CD4-positive, alpha-beta T cell (primary cell): ENCODE measurements at places on chromosomes 11 and 22. TPM values are rescaled to one million over a fixed set of nuclear protein-coding genes. Genes with fewer than 3 reads are reported as not detected.

DNA sequence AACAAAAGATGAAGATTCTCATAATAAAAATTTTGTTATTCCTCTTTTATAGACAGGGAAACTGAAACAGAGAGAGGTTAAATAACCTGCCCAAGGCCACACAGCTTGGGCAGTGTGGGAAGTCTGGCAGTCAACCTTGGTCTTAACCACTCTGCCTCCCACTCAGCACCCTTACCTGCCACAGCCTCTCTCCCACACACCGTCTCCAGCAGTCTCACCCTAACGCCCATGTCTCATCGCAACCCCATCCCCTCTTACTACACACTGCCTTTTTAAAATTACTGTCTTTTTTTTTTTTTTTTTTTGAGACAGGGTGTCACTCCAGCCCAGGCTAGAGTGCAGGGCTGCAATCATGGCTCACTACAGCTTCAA is 25.0 kb downstream of the ARRB1 start:
- H3K27ac ChIP-seq, result no peak overlapping the region
- H3K27me3 ChIP-seq, result no peaks in the 10 kb centered on the region
- peaks cover 7% of the 10 kb centered on the region for H3K36me3 ChIP-seq

- peaks cover 31% of the 10 kb centered on the region for H3K4me1 ChIP-seq
- H3K27me3 ChIP-seq, result no peaks in the 10 kb centered on the region
- peaks cover 2% of the 10 kb centered on the region for H3K36me3 ChIP-seq
- no peak for DNase-seq
- no peak overlapping the region for H3K27ac ChIP-seq
These were observed 6.4 kb downstream of the PACSIN2 start for GRCh38 chr22:43008509-43008908.

The SCGB1C1 gene
- total RNA-seq, result not detected

The DLG2 gene
- 2.1 TPM for total RNA-seq

DNA sequence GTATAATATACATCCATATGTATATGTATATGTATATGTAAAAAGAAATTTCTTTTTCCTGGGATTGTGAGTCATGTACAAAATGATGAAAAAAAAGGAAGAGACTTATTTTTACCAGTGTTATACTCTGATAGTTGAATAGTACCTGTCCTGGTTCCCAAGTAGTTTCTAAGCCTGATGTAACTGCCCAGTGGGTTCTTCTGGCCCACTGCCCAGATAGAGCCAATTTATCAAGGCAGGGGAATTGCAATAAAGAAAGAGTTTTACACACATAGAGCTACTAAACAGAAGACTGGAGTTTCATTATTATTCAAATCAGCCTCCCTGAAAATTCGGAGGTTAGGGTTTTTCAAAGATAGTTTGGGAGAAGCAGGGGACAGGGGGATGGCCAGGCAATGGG is 29.1 kb upstream of the NARS2 start:
- no peaks in the 10 kb centered on the region for H3K36me3 ChIP-seq
- no peak for DNase-seq
- H3K4me3 ChIP-seq, result no peak overlapping the region
- peaks cover 4% of the 10 kb centered on the region for H3K27me3 ChIP-seq
- H3K27ac ChIP-seq, result no peak overlapping the region

GRCh38 chr22:40747361-40747760 is 68.1 kb downstream of the MCHR1 start:
- H3K4me3 ChIP-seq, result no peak overlapping the region
- H3K36me3 ChIP-seq, result no peaks in the 10 kb centered on the region
- no peaks in the 10 kb centered on the region for H3K4me1 ChIP-seq
- H3K27ac ChIP-seq, result no peak overlapping the region
- DNase-seq, result no peak
- no peaks in the 10 kb centered on the region for H3K27me3 ChIP-seq

- peaks cover 5% of the 10 kb centered on the region for H3K36me3 ChIP-seq
- peaks cover 60% of the 10 kb centered on the region for H3K4me1 ChIP-seq
- DNase-seq, result no peak
- H3K27me3 ChIP-seq, result no peaks in the 10 kb centered on the region
- H3K4me3 ChIP-seq, result no peak overlapping the region
These were observed 5.2 kb downstream of the POLD4 start for GRCh38 chr11:67347964-67348749.

DNA sequence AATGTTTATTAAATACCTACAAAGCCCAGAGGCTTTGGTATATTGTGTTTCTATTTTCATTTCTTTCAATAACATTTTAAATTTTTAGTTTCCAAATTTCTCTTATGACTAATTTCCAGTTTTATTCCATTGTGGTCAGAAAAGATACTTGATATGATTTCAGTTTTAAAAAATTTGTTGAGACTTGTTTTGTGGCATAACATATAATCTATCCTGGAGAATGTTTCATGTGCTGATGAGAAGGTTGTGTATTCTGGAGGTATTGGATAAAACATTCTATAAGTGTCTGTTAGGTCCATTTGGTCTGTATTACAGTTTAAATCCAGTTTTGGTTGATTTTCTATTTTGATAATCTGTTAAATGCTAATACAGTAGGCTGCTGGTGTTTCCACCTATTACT is 9.8 kb upstream of the RAG1 start:
- H3K4me1 ChIP-seq, result peaks cover 4% of the 10 kb centered on the region
- H3K4me3 ChIP-seq, result no peak overlapping the region
- no peak for DNase-seq
- H3K36me3 ChIP-seq, result no peaks in the 10 kb centered on the region
- H3K27ac ChIP-seq, result no peak overlapping the region

DNA sequence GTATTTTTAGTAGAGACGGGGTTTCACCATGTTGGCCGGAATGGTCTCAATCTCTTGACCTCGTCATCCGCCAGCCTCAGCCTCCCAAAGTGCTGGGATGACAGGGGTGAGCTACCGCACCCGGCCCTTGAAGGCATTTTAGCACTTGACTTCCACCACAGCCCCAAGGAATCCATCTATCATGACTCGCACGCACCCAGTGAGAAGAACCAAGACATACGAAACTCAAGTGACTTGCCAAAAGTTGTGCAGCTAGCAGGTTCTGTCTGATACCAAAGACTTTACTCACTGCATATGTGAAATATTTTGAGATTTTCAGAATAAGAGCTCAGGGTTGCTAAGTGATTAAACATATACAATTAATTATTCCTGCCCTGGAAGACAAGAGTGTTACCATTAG is 21.0 kb downstream of the FLI1 start:
- H3K27ac ChIP-seq, result no peak overlapping the region
- H3K36me3 ChIP-seq, result peaks cover 5% of the 10 kb centered on the region
- H3K27me3 ChIP-seq, result no peaks in the 10 kb centered on the region
- no peak for DNase-seq

DNA sequence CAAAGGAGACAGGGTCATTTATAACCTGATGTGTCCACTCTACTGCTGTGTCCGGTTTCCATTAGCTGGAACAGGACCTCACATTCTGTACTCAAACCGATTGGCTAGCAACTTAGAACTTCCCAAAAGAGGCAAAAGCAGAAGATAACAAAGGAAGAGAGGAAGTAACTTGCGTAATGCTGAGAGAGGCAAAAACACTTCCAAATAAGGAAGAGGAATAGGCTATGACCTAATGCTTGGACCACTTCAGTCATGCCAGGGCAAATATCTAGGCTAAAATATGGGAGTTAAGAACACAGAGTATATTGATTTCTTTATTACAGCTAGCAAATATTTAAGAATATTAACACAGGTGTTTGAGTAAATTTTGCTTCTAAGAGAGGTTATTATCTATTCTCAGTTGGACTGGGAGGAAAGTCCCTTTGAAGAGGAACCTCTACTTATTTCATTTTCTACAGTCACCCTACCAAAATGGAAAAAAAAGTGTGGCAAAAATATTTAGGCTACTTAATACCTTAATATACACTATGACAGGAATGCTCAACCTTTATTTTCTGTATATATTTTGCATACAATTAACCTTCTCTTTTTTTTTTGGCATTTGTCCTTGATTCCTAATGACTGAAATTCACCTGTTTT is 499.8 kb upstream of the CHORDC1 start:
- no peak overlapping the region for H3K27ac ChIP-seq
- H3K4me3 ChIP-seq, result no peak overlapping the region
- no peaks in the 10 kb centered on the region for H3K27me3 ChIP-seq
- no peaks in the 10 kb centered on the region for H3K36me3 ChIP-seq
- no peaks in the 10 kb centered on the region for H3K4me1 ChIP-seq
- no peak for DNase-seq

- H3K27ac ChIP-seq, result no peak overlapping the region
- DNase-seq, result no peak
- peaks cover 3% of the 10 kb centered on the region for H3K27me3 ChIP-seq
- no peaks in the 10 kb centered on the region for H3K36me3 ChIP-seq
These were observed 8.6 kb upstream of the C11orf96 start for GRCh38 chr11:43933608-43934551.

The DMC1 gene
- 0.52 TPM for total RNA-seq

The TUBA8 gene
- 1.1 TPM for total RNA-seq

The PDGFB gene
- 0.69 TPM for total RNA-seq

The KLHL35 gene
- 0.81 TPM for total RNA-seq

DNA sequence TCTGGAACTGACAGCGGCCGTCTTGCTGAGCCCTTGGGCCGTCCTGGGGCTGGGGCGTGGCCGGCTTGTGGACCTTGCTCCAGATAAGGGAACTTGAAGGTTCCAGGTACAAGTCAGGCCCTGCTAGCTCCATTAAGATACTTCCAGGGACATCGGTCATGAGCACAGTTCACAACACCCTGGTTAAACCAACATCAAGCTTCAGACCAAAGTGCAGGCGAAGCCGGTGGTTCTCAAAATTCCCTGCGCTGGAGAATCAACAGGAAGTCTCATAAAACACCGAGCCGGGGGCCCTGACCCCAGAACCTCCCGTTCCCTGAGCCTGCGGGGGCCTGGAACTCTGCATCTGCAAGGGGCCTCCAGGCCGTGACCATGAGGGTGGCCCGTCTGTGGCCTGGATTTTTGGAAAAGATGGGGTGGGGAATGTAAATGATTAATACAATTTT is 1043.8 kb downstream of the BRD1 start:
- H3K36me3 ChIP-seq, result no peaks in the 10 kb centered on the region
- H3K4me1 ChIP-seq, result no peaks in the 10 kb centered on the region
- H3K4me3 ChIP-seq, result no peak overlapping the region
- no peak overlapping the region for H3K27ac ChIP-seq
- no peak for DNase-seq

- H3K27me3 ChIP-seq, result no peaks in the 10 kb centered on the region
- no peak overlapping the region for H3K27ac ChIP-seq
- no peaks in the 10 kb centered on the region for H3K36me3 ChIP-seq
- H3K4me3 ChIP-seq, result no peak overlapping the region
- H3K4me1 ChIP-seq, result no peaks in the 10 kb centered on the region
These were observed 633.8 kb downstream of the DLG2 start for GRCh38 chr11:84993386-84993785.

DNA sequence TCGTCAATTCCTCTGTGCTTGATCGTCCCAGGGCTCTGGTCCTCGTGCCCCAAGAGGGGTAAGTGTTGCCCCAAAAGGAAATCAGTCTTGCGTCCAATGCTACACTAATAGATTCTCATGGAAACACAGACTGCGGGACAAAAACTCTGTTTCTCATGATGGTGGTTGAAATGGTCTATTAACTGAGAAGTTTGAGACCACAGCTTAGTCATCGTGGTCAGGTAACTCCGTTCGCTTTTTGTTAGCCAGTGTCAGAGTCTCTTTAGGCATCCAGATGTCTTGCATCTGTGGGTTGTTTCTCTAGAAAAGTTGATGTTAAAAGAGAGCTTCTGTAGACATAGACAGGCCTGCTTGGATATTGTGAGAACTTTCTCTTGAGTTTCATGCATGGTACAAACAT is 104.6 kb upstream of the SORL1-AS1 start:
- DNase-seq, result no peak
- H3K27ac ChIP-seq, result no peak overlapping the region
- peaks cover 100% of the 10 kb centered on the region for H3K36me3 ChIP-seq
- H3K4me1 ChIP-seq, result no peaks in the 10 kb centered on the region
- H3K27me3 ChIP-seq, result no peaks in the 10 kb centered on the region

DNA sequence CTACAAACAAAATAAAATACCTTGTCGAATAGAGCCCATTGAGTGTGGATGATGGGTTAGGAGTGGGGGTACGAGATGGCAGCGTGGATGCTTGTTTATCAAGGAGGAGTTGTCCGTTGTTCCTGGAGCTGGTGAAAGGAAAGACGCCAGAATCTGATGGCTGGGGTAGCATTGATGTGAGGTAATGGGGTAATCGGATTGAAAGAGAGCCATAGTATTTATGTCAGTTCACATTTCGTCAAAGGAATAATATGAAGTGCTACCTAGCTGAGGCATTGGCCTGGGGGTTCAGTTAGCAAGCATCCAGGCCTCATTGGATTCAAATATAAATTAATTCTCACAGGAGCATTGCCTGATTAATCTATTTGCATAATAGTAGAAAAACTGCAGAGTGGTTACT is 16.9 kb upstream of the DBX1 start:
- peaks cover 15% of the 10 kb centered on the region for H3K27me3 ChIP-seq
- no peak for DNase-seq
- H3K36me3 ChIP-seq, result no peaks in the 10 kb centered on the region

- no peaks in the 10 kb centered on the region for H3K27me3 ChIP-seq
- DNase-seq, result peak; percentile 89
- H3K4me1 ChIP-seq, result peaks cover 60% of the 10 kb centered on the region
These were observed 18.4 kb downstream of the BCL9L start for GRCh38 chr11:118907051-118908042.

The NECTIN1 gene
- 2.5 TPM for total RNA-seq

The POTEH gene
- not detected for total RNA-seq

GRCh38 chr22:46579751-46580449 is 40.3 kb upstream of the GRAMD4 start:
- DNase-seq, result no peak
- H3K4me1 ChIP-seq, result peaks cover 46% of the 10 kb centered on the region
- H3K36me3 ChIP-seq, result no peaks in the 10 kb centered on the region
- no peak overlapping the region for H3K4me3 ChIP-seq
- no peak overlapping the region for H3K27ac ChIP-seq

- H3K27me3 ChIP-seq, result no peaks in the 10 kb centered on the region
- no peak for DNase-seq
- no peak overlapping the region for H3K4me3 ChIP-seq
- no peak overlapping the region for H3K27ac ChIP-seq
These were observed 31.6 kb upstream of the ETS1 start for GRCh38 chr11:128619007-128619406.

DNA sequence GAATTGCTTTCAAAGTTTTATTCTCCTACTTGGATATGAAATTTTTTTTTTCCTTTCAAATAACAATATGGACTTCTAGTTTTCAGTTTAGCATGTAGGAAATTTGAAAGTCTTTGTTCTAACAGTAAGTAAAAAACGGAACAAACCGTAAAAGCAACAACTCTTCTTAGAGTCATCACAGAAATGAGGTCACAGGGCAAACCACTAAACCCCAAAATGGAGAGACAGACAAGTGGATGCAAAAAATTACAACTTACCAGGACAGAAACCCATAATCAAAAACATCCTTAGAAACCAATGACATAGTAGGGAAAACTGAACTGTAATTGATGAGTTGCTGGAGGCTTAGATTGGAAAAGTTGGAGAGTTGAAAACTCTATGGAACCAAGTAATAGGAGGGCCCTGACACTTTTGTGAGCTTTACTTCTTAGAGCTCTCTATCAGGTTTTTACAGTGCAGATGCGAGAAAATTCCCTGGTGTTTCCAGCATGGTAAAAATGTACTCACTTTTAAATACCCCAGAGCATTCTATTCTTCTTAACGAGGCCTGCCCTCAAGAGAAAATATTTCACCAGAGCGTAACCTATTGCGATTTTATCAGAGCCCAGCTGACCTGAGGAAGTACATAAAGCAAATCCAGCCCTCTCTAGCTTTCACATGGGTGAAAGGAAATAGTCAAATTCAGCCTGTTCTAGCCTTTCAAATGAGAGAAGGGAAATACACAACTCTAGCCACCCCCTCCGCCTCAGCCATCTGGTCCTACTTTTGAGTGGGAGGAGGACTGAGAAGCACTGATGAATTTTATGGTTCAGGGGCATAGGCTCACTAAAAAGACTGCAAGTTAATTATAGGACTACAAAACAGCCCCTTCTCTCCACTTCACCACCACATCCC is 39.1 kb downstream of the CASP12 start:
- no peak overlapping the region for H3K4me3 ChIP-seq
- DNase-seq, result no peak
- peak overlapping the region; percentile 43 for H3K27ac ChIP-seq
- no peaks in the 10 kb centered on the region for H3K27me3 ChIP-seq
